ENCODE measurements at places on chromosomes 1 and 21.

- no peak for DNase-seq
Measured at GRCh38 chr1:25066731-25067517, 136.8 kb upstream of the RUNX3 start.

- DNase-seq: no peak
Measured at GRCh38 chr1:87117761-87118368, 203.4 kb downstream of the HS2ST1 start.

GRCh38 chr1:242006976-242007375, 8.1 kb upstream of the MAP1LC3C start:
- no peak for DNase-seq

DNA sequence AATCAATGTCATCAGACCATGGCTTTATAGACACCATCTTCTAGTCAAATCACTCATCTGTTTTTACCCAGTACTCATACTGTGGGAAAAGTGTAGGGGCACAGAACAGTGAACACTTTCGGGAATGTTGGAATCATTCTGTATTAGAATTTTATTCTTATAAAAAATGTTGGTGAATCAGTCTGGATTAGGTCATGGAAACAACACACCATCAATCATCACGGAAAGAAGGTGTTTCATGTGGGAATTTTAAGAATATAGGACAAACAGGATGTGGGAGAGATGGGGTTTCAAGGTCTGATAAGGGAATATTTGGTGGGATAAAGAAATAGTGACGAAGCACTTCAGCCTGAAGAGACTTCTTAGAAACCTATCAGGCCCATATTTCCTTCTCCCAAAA, 17.3 kb downstream of the GBP1 start:
- no peak for DNase-seq

DNA sequence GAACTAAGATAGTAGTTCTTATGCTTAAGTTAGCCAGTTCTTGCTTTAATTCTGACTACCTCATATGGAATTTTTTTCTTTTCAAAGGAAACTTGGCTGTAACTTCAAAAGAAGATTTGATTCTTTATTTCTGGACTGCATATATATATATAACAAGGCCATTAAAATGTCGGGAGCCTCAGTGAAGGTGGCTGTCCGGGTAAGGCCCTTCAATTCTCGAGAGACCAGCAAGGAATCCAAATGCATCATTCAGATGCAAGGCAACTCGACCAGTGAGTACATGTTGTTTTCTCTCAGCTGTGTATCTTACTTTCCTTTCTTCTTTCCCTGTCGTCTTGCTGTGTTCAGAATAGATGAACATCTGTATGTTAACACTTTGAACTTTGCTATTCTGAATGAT, 21.8 kb downstream of the KIF1B start:
- DNase-seq: no peak

- no peak for DNase-seq
Measured at GRCh38 chr1:46577671-46578070, 26.2 kb upstream of the KNCN start.

- no peak for DNase-seq
Measured at GRCh38 chr1:199010492-199010891, 371.7 kb downstream of the PTPRC start.

DNA sequence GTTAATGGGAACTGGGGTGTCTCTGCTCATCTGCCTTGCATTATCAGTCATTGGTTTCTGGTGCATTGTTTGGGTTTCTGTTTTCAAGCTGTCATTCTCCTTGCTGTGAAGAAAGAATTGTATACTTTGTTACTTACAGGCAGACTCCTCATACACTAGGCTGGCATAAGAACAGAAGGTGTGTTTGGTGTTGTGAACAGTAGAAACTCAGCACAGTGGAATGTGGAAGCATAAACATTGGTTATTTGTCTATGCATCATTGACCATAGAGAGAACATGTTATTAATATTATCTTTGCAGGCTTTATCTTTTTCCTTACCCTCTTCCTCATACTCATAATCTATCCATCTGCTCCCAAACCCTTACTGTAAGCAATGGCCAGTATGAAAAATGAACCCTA, 18.2 kb downstream of the C1orf87 start:
- no peak for DNase-seq

- no peak for DNase-seq
Measured at GRCh38 chr1:176989023-176989422, 175.5 kb downstream of the ASTN1 start.

GRCh38 chr1:17688217-17688810, 66.8 kb upstream of the ACTL8 start:
- DNase-seq: no peak

DNA sequence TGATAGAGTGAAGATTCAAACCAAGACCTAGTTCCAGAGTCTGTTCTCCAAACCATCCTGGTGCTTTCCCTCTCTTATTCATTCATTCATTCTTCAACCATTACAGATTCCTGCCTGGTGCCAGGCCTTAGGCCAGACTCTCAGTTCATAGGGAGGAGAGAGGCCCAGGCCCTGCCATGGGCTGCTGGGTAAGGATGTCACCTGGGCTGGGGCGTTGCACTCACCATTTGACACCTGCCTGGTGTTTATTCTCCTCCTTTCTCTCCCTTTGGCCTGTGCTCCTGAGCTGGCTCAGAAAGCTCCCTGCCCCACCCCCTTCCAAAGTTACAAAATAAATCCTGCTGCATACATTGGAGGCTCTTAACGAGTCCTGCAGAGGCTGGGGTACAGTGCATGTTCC, 549.8 kb downstream of the MATN1 start:
- no peak for DNase-seq

DNA sequence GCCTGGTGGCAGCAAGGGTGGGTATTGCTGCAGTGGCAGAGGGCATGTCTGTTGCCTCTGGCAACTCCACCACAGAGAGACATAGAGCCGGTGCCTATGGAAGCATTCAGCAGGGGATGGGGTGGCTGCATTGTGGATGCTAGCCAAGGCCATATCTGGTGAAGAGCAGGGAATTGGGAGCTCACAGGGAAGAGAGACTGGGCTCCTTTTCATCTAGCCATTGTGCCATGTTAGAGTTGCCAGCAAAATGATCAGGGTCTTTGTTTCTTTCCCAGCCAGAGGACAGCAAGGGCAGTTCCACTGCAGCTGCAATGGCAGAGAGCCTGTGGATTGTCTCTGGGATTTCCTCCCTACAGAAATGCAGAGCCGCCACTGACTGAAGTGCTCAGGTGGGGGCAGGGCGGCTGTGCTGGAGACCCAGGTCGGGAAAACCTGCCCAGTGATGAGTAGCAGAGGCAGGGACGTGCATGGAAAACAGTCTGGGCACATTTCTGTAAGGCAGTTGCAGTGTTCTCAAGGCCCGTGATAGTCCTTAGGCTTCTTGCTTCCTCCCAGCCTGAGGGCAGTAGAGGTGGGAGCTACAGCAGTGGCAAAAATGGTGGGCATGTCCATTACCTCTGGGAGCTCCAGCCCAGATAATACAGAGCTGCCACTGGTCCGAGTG, 40.2 kb upstream of the CYP4X1 start:
- DNase-seq: no peak

DNA sequence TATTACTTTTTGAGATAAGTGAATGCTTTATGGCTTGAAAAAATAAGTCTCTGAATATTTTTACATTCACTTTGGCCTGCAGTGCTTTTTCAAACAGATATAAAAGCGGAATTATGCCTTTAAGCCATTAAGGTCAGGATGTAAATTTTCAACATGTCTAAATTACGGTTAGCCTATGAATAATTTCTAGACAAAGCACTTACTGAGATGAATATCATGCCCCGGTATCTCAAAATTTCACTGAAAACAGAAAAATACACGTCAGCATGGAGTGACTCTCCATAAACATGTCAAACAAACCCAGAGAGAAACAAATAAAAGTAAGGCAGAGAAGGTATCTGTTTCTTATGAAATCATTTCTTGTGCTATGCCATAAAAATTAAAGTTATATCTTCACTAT, 853.9 kb downstream of the KCNT2 start:
- DNase-seq: no peak

Measured in activated gamma-delta T cell (primary cell).